ENCODE measurements at places on chromosomes 4 and X.

GRCh38 chr4:151540728-151541388 is 131.9 kb downstream of the FHIP1A start:
- DNase-seq = no peak

DNA sequence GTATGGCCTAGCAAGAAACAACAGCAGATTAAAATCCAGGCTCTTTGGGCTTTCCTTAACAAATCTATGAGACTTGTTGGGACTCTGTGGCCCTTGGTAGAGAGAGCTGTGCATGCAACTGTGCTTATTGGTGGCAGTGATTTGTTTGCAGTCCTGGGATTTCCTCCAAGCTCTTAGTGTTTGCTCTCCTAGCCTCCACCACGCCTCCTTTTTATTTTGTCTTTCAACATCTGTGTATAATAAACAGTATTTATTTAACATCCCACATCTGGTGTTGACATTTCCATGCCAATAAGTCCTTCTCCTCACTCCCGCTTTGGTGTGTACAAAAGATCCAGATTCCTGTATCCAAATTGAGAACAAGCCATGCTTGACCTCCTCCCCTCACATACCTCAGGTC is 3.1 kb downstream of the TNMD start:
- DNase-seq = no peak

DNA sequence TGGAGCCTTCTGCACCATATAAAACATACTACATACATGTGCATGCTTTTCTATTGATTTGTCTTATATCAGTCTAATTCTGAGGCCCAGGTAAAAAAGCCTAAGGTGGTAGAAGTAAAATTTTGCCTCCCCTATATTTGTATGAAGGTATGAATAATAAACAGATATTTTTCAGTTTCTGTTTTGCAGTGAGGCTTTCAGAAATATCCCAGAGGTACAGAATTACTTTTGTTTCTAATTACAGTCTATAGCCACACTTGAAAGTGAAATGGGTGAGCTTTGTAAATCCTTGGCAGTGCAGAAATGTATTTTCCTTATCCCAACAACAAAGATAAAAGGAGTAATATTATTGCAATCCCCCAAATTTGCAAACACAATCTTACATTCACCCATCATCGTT is 59.5 kb downstream of the DDX60 start:
- DNase-seq = no peak

- DNase-seq = no peak
Measured at GRCh38 chr4:158714937-158715336, 8.3 kb downstream of the PPID start.

DNA sequence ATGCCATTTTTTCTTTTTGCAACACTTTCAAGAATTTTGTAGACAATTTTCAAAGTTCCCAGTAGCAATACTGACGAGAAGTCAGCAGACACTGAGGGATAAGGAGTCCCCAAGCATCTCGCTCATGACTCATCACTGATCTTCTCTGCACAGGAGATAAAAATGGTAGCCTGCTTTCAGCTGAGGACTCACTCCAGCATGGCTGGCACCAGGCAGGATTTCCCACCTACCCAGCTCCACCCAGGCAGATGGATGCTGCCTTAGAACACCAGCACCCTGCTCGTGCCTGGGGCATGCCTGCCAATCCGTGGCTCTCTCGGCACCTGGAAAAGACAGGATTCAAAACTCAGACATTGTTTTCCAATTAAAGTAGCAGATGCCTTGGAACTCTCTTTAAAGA is 24.9 kb downstream of the JAKMIP1 start:
- DNase-seq = no peak

GRCh38 chrX:115901241-115901640 is 269.3 kb upstream of the AGTR2 start:
- no peak for DNase-seq

GRCh38 chr4:149785696-149786431 is 29.8 kb downstream of the IQCM start:
- no peak for DNase-seq

GRCh38 chr4:82042042-82042441 is 331.7 kb downstream of the HNRNPD start:
- no peak for DNase-seq

GRCh38 chrX:12894074-12895030 is 12.1 kb upstream of the TLR8 start:
- peak; percentile 47 for DNase-seq

GRCh38 chr4:84855774-84856173 is 110.7 kb downstream of the WDFY3 start:
- DNase-seq = no peak

- no peak for DNase-seq
Measured at GRCh38 chr4:110710070-110710469, 87.2 kb upstream of the PITX2 start.

GRCh38 chrX:81979806-81980515 is 778.1 kb downstream of the SH3BGRL start:
- no peak for DNase-seq

DNA sequence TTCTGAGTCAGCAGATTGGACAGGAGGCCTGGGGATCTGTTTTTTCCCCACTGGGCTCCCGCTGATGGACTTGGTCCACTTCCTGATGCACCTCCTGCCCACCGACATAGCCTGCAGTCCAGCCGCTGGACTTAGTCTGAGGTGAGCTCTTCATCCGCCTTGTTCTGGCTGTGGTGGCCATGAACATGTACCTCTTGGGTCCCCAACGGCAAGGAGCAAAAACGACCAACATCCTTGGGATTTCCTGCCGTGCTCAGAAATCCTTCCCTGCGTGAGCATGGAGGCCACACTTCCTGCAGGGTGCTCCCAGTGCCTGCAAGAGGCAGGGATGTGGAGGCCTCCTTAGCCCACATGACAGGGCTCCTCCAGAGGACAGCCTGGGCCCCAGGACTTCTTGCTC is 76.8 kb downstream of the CRMP1 start:
- DNase-seq = no peak

DNA sequence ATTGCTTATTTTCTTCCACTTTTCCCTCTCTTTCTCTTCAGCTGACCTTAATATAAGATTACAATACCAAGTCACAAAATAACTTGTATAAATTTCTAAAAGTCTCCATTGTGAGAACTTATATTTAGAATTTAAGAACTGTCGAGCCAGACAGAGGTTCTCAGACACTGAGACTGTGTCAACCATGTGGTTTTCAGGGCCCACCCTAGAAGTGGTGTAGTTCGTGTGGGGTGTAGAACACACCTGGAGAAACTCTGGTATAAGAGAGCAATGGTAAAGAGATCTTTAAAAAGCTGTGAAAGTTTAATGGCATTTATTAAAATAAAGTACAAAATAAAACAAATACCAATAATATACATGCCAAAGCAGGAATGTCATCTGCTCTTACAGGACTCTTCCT is 19.7 kb downstream of the CPEB2 start:
- no peak for DNase-seq

All from CD4-positive, alpha-beta T cell treated with Interleukin-4 for 1 hour (primary cell).